ENCODE measurements at places on chromosomes 16 and 17.

GRCh38 chr16:10878644-10879501, 1.9 kb downstream of the CIITA start:
- peak; percentile 8 for DNase-seq

- no peak for DNase-seq
Observed at GRCh38 chr17:38455288-38455915, 27.1 kb downstream of the ARHGAP23 start.

GRCh38 chr16:183005-183404, 2.7 kb downstream of the HBQ1 start:
- DNase-seq = no peak

DNA sequence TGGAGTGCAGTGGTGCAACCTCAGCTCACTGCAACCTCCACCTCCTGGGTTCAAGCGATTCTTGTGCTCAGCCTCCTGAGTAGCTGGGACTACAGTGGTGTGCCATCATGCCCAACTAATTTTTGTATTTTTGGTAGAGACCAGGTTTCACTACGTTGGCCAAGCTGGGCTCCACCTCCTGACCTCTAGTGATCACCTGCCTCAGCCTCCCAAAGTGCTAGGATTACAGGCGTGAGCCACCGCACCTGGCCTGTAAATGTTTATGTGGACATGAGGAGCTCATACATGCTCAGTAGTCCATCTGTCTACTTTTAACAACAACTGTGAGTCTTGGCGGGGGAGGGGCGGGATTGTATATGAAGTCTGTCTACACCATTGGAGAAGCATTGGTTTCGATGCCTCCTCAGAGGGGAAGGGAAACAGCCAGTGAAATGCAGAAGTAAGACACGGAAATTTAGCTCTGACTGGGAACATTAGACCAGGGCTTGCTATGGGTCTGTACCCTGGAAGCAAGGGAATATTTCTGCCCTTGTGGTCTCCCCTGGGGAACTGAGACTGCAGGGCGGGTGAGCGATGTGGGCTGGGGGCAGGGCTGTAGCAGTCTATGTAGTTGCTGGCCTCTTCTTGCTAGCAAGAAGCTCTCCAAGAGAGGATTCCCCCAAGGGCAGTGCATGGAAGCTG, 9.3 kb downstream of the NUBP1 start:
- DNase-seq = no peak

- DNase-seq = no peak
Observed at GRCh38 chr16:13568803-13569202, 351.2 kb upstream of the ERCC4 start.

All from RCC 7860 (cell line).